ENCODE measurements at places on chromosomes 6 and 20.

DNA sequence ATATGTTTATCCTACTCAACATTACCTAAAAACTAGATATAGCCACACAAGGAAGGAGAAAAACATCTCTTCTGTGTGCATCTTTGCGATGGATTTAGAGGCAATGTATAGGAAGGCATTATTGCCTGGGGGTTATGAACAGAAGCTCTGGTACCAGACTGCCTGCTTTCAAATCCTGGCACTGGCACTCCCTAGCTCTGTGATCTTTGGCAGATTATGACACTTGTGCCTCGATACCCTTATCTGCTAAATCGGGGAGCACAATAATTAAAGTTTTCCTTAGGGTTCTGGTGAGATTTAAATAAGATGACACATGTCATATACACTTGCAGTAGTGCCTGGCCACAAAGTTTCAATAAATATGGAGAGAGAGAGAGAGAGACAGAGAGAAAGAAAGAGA, 53.3 kb downstream of the SYNE1 start:
- DNase-seq: no peak

DNA sequence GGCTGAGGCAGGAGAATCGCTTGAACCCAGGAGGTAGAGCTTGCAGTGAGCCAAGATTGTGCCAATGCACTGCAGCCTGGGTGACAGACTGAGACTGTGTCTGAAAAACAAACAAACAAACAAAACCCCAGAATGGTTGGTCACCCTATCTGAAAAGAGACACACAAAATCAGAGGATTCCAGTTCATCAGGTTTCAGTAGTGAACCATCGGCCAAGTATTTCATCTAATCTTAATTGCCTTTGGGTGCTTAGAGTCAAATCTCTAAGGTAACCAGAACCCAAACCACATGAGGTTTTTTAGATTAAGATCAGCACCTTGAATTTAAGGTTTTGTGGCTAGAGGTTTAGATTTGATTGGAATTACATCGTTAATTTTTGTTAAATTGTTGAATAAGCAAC, 8.3 kb upstream of the ZBTB2 start:
- peak; percentile 40 for DNase-seq

GRCh38 chr6:26331218-26332073, 33.6 kb upstream of the BTN3A2 start:
- no peak for DNase-seq

- no peak for DNase-seq
Observed at GRCh38 chr20:21100578-21101452, 5.3 kb downstream of the LINC00237 start.

DNA sequence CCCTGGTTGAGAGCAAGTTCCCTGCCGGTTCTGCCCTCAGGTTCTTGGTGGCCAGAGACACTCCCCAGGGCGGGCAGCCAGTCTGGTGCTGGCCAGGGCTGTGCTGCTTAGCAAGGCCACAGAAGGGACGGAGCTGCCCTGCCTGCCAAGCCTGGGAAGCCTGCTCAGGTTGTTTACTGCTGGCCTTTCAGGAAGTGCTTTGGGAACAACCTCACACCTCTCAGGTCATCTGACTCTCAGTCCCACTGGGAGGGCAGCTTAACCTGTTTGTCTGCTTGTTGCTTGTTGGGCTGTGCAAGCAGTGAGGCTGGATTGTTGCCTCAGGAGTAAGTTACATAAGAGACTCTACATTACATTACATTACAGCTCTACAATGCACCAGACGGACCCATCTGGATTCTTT, 75.8 kb upstream of the AFDN start:
- peak; percentile 100 for DNase-seq

All from LNCaP clone FGC (cell line).